ENCODE measurements at places on chromosomes 5 and 9.

- DNase-seq, result peak; percentile 33
These were observed at the start of gene NKD2 for GRCh38 chr5:1008451-1009358. Gene NKD2 (plus strand): TSS chr5:1008802. CDS start chr5:1009058, 256 bp downstream.

DNA sequence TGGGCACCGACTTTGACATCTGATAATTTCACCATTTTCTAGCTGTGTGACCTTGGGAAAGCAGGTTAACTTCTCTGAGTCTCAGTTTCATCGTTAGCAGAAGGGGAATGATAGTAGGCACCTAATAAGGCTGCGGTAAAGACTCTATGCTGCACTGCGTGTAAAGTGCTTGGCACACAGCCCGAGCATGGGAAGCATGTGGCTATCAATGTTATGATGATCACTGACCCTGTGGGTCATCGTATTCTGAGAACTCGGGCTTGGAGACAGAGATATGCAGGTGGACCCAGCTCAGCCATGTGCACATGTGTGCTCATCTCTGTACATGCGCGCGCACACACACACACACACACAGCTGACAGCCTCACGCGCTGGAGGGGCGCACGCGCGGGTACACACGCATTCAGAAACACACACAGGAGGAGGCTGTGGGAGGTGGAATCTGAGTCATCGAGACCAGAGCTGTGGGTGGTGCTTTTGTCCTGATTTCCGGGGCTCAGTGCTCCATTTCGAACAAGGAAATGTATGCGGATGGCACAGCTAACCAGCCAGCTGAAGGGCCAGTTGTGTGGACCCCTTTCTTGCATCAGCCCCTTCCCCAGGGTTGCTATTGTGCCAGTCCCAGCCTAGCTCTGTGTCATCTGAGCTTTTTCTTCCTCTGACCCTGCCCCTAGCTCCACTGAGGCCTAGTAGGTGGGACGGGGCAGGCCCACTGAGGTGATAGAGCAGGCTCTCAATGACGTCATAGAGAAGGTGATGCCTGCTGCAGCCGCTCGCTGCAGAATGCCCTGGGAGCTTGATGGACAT lies 11.1 kb upstream of the ARAP3 start:
- DNase-seq, result no peak

DNA sequence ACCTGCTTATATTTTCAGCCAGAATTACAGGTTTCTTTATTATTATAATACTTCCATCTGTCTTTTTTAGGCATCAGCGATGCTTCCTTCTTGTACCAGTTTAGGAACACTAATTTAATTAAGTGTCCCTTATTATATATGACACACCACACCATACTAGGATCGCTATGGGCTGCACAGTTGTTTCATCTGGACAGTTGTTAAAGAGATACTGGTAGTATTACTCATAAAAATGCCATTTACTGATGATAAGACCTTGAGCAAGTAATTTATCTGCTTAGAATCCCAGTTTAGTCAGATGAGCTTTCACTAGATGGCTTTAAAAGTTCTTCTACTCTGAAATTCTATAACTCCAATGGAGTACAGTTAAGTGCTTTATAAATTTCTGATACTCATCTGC lies 17.1 kb downstream of the ARSK start:
- DNase-seq, result no peak

DNA sequence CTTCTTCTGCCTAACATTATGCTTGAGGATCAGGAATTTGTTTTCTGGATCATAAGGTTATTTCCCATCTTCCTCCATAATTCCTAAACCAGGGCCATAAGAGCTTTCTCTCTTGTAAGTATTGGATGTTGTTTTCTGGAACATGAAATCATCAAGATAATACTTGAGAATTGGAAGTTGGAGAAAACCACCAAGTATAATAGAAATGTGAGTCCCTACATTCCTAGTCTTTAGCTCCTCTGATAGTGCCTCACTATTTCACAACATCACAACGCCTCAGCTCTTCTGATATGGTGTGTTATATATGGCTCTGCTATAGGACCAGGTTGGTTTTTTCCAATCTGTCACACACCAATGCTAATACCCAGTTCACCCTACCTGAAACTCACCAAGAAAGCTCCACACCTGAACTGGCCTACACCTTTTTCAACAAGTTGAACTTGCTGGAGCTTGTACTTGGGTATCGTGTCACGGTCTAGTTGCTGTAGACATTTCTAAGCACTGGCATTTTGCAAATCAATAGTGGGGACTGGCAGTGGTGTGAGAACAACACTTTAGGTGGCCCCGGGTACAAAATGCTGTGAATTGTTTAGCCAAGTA lies 141.1 kb downstream of the ACTBL2 start:
- DNase-seq, result no peak

DNA sequence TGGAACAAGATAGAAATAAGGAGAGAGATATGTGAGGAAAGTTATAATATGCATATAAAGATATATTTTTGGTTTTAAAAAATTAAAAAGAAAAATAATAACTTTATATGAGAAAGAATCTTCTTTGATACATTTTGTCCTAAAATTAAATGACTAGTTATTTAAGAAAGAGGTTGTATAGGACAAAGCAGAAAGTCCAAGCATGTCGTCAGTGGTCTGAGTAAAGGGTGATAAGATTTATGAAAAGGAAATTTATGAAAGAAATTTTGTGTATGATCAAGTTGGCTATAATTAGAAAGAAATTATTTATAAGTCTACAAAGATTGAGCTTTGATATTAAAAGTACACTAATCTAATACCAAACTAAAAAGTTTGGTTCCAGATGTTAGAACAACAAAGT lies 32.0 kb downstream of the GTF3C4 start:
- no peak for DNase-seq

GRCh38 chr5:119070578-119070827 lies 384 bp upstream of the DMXL1 start:
- peak; percentile 91 for DNase-seq
